ENCODE measurements at places on chromosomes 11 and 22.

DNA sequence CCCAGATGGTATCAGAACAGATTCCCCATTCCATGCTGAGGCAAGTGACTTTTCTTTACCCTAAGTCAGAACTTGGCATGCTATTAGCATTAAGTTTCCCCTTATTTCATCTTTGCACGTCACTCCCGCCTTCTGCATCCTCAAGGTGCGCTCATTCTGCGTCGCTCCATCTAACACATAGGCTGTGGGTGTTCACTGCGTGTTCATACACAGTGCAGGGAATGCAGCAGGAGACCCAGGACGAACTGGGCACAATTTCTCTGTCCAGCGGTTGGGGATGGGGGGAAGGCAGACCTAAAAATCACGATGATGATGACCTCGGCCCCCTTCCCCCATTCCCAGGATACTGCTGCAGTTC is 19.7 kb upstream of the ACR start:
- no peak for ATAC-seq

DNA sequence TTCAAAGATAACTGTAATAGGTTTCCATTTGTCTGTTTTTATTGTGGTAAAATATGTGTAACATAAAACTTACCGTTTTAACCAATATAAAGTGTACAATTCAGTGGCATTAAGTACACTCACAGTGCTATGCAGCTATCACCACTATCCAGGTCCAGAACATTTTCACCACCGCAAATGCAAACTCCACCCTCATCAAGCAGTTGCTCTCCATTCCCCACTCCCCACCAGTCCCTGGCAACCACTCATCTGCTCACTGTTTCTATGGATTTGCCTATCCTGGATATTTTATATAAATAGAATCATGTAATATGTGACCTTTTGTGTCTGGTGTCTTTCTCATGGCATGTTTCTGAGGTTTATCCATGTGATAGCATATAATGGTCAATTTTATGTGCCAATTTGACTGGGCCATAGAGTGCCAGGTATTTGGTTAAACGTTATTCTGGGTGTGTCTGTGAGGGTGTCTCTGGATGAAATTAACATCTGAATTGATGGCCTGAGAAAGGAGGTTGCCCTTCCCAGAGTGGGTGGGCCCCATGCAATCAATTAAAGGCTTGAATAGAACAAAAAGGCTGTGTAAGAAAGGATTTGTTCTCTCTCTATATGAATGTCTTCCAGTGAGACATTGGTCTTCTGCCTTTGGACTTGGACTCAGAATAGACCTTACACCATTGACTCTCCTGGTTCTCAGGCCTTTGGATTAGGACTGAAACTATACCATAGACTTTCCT is 17.2 kb upstream of the SMCO4 start:
- ATAC-seq, result no peak

- no peak for ATAC-seq
These were observed 66.1 kb upstream of the A4GALT start for GRCh38 chr22:42786606-42787356.

DNA sequence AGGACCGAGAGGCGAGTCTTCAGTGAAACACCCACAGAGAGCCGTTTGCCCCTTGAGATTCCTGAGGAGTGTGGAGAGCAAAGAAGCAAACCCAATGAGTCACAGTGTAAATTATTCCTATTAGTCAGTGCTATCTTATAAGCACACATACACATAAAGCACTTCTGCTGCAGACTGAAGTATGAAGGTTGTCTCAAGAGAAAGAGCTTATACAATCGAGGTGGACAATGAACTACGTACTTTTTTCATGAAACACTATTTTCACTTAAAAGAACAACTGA is 37.3 kb downstream of the GALNT18 start:
- no peak for ATAC-seq

DNA sequence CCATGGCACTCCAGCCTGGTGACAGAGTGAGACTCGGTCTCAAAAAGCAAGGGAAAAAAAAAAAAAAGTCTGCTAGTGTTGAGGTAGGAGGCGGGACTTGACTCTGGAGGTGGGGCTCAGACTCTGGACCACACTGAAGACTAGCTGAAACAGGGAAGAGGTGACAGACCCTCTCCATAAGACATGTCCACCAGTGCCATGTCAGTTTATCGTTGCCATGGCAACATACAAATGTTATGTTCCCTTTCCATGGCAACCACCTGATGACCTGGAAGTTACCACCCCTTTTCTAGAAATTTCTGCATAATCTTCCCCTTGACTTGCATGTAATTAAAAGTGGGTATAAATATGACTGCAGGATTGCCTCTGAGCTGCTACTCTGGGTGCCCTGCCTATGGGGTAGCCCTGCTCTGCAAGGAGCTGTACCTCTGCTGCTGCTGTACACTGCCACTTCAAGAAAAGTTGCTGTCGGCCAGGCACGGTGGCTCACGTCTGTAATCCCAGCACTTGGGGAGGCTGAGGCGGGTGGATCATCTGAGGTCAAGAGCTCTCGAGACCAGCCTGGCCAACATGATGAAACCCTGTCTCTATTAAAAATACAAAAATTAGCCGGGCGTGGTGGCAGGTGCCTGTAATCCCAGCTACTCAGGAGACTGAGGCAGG is 55.1 kb downstream of the KIAA1671 start:
- no peak for ATAC-seq

- no peak for ATAC-seq
These were observed 78.4 kb upstream of the DBX1 start for GRCh38 chr11:20238712-20239111.

DNA sequence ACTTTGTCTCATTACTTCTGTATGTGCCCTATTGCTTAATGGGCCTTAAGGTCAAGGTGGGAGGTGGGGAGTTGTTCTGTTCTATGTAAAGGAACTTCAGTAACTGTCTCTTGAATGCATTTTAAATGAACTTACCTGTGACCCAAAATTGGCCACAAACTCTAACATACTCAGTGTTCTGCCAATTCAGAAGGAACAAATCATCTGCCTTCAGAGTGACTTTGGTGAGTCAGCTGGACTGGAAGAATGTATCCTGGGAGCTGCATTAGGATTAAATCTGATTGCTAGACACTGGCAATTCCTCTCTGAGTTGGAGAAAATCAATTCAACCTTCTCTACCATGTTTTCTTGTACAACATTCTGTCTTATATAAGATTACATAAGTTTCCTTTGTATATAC is 1104.8 kb downstream of the DLG2 start:
- no peak for ATAC-seq

- ATAC-seq, result peak; percentile 93
These were observed 12.5 kb upstream of the TMPRSS6 start for GRCh38 chr22:37121887-37122591.

DNA sequence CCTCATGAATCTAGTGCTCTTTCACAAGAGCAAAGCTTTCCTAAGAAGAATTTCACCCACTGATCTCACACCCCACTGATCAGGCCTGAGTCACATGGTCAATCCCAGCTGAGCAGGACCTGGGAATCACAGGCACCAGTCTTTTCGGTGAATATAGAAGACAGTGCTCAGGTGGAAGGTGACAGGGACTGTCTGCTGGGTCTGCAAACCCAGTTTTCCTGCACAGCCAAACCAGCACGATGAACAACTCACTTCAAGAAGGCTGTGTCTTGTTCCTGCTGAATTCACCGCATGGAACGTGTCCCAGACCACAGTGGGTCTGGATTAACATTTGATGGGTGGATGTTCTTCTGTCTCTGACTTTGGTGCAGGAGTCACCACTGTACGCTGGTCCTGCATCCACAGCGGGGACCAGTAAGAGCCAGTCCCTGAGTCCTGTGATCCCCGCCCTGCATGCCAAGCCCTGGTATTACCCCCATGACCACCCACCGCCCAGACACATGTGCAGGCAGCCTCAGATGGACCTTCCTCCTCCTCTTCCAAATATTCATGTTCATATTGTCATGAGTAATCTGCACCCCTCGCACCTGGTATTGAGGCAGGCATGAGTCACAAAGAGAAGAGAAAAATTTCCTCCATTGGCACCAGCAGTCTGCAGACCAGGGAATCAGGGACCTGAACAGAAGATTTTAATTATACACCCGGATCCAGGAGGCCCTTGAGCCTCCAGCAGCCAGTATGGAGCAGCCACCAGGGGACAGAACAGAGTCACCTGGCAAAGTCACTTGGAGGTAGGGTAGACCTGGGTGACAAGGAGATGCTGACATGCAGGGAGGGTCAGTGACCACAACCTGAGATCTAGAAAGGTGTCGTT is 8.6 kb upstream of the IGLL5 start:
- no peak for ATAC-seq

GRCh38 chr11:126834149-126834548 is 166.4 kb downstream of the KIRREL3 start:
- no peak for ATAC-seq

DNA sequence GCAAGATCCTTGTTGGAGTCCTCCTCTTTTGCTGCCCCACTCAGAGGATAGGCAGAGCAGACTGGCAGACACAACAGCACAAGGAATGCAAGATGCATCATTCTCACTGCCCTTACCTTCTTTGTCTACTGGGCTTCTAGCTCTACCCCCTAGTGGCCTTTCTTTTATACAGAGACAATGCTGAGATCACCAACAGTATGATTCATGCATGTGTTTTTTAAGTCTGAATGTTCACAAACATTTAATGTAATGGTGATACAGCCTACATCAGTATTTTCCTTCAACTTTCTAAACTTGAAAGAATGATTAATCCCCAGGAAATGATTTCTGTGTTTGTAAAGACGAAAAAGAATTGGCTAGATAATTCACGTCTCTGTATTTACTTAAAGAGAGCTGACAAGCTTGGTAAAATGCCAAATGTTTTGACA is at the start of gene MMP10:
Gene MMP10, minus strand, starts transcription at position 138 of the 428 bp plus-strand sequence. Its CDS starts 37 bp downstream, at position 101.
- ATAC-seq, result no peak

GRCh38 chr11:76371170-76371569 is 9.8 kb downstream of the THAP12 start:
- ATAC-seq, result peak; percentile 98

DNA sequence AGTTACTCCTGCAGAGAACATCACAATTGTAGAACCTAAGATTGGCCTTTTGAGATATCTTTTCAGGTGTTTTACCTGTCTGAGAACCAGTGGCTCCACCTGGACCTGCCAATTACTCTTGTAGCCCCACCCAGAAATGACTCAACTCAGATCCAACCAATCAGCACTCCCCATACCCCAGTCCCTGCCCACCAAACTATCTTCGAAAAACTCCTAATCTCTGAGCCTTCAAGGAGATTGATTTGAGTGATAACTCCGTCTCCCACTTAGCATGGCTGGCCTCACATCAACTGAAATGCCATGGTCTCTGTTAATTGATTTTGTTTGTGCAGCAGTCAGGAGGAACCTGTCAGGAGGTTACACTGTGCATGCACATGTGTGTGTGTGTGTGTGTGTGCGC is 103.6 kb downstream of the MTNR1B start:
- no peak for ATAC-seq

DNA sequence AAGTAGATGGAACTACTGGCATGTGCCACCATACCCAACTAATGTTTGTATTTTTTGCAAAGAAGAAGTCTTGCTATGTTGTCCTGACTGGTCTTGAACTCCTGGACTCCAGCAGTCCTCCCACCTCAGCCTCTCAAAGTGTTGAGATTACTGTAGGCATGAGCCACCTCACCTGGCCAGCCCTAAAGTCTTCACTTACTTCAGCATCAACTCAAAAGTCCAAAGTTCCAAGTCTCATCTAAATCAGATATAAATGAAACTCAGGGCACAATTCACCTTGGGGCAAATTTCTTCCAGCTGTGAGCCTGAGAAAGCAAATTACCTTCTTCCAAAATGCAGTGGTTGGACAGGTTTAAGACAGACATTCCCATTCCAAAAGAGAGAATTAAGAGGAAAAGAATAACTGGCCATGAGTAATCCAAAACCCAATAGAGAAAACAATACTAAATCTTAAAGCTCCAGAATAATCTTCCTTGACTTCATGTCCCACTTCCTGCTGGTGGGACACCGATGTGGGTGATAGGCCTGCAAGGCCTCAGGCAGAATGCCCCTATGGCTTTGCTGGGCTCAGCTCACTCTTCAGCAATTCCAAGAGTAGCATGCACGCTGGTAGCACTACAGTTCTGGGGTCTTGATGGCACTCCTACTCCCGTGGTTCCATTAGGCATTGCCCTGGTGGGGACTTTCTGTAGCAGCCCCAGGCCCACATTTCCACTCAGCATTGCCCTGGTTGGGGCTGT is 50.3 kb downstream of the TUG1 start:
- ATAC-seq, result no peak

DNA sequence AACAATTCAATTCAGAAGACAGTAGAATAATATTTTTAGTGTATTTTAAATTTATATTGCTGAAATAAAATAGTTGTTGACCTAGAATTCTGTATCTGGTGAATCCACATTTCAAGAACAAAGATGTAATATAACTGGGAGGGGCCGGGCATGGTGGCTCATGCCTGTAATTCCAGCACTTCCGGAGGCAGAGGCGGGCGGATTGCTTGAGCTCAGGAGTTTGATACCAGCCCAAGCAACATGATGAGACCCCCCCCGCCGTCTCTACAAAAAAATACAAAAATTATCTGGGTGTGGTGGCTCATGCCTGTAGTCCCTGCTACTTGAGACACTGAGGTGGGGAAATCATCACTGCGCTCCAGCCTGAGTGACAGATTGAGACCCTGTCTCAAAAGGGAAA is 72.6 kb downstream of the CD82 start:
- no peak for ATAC-seq

DNA sequence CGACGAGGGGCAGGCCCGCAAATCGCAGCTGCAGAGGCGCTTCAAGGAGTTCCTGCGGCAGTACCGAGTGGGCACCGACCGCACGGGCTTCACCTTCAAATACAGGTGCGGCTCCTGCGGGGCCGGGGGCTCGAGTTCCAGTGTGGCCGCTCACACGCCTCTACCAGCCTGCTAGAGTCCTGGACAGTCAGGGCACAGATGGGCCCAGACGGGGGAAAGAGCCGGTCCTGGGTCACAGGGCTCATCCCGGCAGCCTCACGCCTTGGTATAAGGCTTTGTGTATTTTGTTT is 506 bp downstream of the MCM5 start:
- ATAC-seq, result peak; percentile 26

- peak; percentile 63 for ATAC-seq
These were observed 32.7 kb downstream of the CD6 start for GRCh38 chr11:61004180-61004611.

GRCh38 chr11:95595973-95596489 is 193.6 kb downstream of the FAM76B start:
- ATAC-seq, result no peak

GRCh38 chr11:10645212-10645795 is 48.3 kb downstream of the IRAG1 start:
- no peak for ATAC-seq

DNA sequence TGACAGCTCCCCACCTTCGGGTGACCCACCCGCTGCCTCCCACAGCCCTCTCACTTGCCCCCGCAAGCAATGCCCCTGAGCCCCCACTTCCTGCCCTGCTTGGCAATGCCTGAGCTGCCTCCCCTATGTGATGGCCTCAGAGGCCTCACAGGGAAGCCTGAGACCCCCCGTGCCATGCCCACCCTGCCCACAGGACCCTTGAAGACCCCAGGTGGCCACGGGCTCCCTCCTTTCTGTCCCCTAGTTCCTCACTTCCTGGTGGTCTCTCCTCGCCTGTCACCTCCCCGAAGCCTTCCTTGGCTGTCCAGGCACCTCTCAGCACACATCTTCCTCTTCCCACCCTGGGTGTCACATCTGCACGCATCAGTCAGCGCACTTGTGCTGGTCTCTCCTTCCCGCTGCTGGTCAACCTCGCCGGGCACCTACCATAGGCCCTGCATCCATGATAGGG is 90.5 kb downstream of the BRD1 start:
- ATAC-seq, result no peak

- ATAC-seq, result no peak
These were observed 558.5 kb downstream of the MN1 start for GRCh38 chr22:27242917-27243589.
